Stimulated activated CD4-positive, alpha-beta T cell treated with anti-CD3 and anti-CD28 coated beads, Interleukin-2, amount 100 ng/mL, for 24 hours (primary cell): ENCODE measurements at places on chromosomes 3 and 15.

DNA sequence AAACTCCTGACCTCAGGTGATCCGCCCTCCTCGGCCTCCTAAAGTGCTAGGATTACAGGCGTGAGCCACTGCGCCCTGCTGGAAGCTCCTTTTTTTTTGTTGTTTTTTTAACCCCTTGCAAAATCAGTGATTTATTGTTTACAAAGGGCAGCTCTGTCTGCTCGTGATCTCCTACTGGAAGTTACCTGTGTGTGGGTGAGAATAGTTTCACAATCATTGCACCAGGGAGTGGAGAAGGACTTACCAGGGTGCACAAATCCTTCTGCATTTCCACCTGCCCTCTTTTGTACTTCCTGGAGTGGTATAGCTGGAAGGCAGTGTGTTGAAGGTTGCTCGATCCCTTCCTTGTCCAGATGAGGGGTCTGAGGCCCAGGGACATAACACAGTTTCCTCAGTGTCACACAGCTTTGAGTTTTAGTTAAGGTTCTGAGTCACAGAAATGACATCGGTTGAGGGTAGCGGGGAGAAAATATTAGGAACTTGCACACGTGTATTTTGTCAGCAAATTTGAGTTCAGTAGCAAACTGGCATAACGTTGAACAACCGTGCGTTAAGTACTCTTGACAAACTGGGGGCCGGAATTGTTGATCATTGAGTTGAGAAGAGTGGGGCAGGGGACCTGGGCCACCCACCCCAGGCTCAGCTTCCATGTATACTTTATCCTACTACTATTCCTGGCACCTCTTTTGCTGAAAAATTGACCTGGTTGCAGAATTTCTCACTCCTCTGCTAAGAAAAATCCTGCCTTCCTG, 11.3 kb upstream of the TRAK1 start:
- DNase-seq = no peak

- DNase-seq = no peak
Observed at GRCh38 chr3:190338717-190339116, 16.5 kb upstream of the CLDN1 start.

GRCh38 chr3:162443376-162443775, 946.8 kb downstream of the OTOL1 start:
- no peak for DNase-seq

DNA sequence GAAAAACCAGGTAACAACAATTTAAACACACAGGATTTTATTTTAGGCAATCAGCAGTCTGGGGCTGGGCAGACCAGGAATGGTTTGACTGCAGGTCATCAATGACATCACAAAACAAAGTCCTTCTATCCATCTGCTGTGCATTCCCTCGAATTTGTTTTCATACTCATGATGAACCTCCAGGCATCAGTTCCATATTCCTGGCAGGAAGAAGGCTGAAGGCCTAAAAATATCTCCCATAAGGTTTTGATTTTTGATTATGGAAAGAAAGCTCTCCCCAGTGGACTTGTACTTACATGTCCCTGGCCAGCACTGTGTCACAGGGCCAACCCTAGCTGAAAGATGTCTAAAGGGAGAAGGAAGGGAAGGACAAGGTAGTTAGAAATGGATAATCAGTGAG, 107.4 kb downstream of the PEAK1 start:
- DNase-seq = no peak

DNA sequence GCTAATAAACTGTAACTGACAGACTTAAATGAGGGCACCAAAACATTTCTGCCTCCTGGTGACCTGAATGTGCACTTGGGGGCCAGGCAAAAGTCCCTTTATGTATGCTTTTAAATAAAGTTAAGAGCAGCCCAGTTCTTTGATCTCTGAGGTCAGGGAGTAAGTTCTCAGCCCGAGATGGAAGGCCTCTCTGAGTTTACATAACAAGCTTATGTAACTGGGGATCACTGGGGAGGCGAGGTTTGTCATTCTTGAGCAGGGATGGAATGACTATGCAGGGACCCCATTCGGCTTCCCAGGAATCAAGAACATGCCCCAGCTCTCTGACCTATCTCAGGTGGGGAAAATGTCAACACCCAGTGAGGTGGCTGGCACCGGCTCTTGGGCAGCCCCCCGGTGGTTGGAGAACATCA, 198.7 kb upstream of the BHLHE40 start:
- no peak for DNase-seq

- DNase-seq = no peak
Observed at GRCh38 chr15:72902245-72902918, 118.8 kb upstream of the ADPGK start.

DNA sequence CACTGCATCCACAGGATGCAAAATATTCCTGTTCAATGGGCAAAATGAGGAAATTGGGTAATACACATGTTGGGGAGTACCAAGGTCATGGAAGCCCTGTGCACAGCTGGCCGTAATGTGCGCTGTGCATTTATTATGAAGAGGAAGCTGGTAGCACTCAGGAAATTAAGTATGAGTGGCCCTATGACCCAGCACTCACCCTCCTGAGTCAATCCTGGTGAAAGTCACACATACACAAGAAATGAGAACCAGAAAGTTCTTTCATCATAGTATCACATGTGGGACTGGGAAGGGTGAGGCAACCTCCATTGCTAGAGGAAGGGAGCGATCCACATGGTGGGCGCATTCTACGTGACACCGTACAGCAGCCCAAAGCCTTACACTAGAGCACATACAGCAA, 11.4 kb upstream of the PRR20G start:
- DNase-seq = no peak

GRCh38 chr3:121918779-121919483, 24.7 kb downstream of the SLC15A2 start:
- no peak for DNase-seq

- DNase-seq = no peak
Observed at GRCh38 chr15:70362886-70363285, 265.2 kb upstream of the TLE3 start.

DNA sequence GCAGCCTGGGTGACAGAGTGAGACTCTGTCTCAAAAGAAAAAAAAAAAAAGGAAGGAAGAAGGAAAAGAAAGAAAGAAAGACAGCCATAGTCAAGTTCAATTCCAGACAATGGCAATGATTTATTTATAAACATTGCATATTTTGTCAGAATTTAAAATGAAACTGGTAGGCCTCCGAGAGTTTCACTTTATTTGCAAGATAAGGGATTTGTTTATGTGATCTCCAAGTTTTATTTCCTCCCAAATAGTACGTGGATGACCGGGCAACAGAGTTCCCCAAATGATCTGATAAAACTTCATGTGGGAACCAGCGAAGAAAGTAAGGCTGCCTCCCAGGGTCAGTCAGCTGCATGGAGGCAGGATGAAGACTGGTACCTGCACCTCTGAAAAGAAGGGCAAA, 28.6 kb upstream of the MOBP start:
- no peak for DNase-seq

DNA sequence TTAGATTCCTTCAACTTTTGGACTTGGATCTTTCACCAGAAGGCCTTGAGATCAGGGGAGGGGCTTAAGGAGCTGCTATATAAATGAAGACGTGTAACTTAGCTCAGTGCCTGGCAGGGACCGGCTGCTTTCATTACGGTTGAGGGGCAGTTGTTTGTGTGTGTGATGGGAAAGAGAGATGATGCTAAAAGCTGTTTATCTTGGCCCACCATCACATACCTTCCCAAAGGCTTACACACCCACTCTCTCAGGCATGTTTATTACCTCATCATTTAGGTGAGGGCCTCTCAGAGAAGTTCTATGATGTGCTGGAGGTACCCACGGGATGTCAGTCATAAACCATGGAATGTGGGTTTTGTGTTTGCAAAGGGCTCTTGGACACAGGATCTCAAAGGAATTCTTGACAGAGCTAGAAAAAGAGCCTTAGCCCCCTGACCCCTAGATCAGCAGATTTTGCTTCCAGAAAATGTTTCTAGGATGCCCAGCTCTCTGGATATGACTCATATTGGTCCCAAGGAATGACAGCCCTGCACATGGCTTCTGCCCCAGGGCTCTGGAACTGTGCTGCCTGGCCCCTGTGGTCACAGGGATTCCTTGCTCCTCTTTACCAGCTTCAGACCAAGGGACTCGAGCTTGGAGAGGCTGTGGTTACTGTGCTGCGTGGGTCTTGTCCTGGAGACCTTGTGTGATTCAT, 15.9 kb upstream of the SMAD3 start:
- no peak for DNase-seq

DNA sequence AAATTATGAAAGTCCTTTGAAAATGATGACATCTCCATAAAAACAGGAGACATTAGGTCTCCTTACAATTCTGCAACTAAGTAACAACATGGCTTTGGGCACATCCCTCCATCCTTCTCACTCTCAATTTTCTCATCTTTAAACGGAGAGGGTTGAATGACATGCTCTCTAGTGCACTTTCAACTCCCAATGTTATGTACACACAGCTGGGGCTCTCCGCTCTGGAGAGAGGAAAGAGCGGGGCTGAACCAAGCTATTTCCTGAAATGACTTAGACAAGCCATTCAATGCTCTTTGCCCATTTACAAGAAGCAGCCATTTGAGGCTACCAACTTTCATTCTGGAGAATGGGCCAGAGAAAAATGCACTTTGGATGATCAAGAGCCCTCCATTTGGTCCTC, 144.2 kb upstream of the BNIP2 start:
- DNase-seq = no peak

DNA sequence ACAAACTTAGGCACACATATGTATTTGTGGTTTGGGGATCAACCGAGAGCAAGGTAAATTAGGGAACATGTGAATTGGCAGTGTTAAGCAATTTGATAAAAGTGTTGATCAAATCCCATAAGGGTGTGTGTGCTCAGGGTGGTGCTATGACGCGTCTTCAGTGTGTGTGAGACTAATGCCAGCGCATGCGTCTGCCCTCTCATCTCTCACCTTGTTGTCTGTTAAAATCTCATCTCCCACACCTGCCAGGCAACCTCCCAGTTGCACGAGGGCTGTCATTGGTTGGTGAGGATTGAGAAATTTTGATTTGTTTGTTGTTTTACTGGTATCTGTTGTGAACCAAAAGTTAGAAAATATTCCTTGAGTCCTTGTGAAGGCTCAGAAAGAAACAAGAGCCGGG, 137.2 kb upstream of the ICE2 start:
- no peak for DNase-seq

DNA sequence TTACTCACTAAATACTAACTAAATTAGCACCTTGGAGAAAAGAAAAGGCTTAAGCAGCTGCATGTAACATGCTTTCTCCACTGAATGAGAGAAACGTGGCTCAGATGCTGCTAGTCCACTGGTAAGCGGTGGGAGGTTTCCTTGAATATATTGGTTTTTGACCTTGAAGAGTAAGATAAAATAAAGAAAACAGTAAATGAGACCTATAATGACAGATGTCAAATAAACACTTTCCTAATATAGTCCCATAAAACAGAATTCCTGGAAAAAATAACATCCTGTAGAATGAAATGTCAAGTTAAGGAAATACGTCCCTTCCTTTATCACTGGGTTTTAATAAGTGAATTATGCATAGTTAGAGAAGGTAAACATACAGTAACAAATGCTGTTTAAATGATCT, 215.0 kb downstream of the DPH6 start:
- DNase-seq = no peak

GRCh38 chr3:30248423-30248822, 358.0 kb upstream of the TGFBR2 start:
- DNase-seq = no peak

- no peak for DNase-seq
Observed at GRCh38 chr15:62641825-62642224, 400.7 kb upstream of the TPM1 start.

GRCh38 chr3:7504886-7505775, 644.2 kb downstream of the GRM7 start:
- DNase-seq = no peak

- no peak for DNase-seq
Observed at GRCh38 chr3:72113564-72113963, 328.6 kb upstream of the PROK2 start.

- no peak for DNase-seq
Observed at GRCh38 chr15:77292969-77293558, 126.8 kb downstream of the PEAK1 start.

- DNase-seq = no peak
Observed at GRCh38 chr3:31636049-31636448, 103.3 kb downstream of the STT3B start.

- DNase-seq = no peak
Observed at GRCh38 chr3:5733995-5734394, 546.5 kb downstream of the EDEM1 start.

- DNase-seq = no peak
Observed at GRCh38 chr3:182315313-182315712, 478.0 kb upstream of the ATP11B start.

- DNase-seq = no peak
Observed at GRCh38 chr15:73624530-73624929, 8.7 kb downstream of the NPTN start.

- no peak for DNase-seq
Observed at GRCh38 chr3:112646623-112647022, 5.7 kb upstream of the CCDC80 start.

DNA sequence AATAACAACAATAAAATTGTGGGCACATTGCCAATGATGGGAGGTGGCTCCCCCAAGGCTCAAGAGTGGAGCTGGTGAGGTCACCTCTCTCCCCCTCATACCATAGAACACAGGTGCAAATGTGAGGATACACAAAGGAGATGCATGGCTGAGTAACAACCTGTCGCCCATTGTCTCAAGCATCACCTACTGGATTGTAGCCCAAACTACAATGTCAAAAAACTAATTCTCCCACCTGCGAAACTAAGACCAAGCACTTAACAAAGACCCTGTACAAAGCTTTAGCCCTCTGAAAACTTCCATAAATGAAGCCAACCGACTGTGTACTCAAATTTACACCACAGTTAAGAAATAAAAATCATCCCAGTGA, 50.4 kb upstream of the IGSF11 start:
- no peak for DNase-seq

GRCh38 chr3:30680789-30681648, 74.6 kb downstream of the TGFBR2 start:
- DNase-seq = no peak

DNA sequence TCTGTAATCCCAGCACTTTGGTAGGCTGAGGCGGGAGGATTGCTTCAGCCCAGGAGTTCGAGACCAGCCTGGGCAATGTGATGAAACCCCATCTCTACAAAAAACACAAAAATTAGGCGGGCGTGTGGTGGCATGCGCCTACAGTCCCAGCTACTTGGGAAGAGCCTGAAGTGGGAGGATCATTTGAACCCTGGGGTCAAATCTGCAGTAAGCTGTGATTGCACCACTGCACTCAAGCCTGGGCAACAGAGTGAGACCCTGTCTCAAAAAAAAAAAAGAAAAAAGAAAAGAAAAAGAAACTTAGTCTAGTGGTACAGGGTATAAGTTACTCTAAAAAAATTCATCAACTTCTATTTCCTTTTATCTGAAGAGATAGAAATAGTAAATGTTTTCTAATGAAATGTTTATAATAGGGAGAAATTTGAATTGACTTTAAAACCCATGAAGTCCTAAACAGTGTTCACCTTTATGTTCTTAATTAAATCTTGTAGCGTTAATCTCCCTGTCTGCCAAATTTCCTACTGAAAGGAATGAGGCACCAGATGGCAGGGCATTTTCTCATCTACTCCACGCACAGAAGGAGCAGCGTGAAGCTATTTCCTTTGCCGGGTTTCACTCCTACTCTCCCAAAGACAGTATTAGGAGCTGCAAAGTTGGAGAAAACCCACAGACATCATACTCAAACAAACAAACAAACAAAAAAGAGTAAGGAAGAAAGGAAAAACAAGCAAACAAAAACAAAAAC, 1.9 kb downstream of the PCLAF start:
- DNase-seq = no peak

- no peak for DNase-seq
Observed at GRCh38 chr3:63970631-63971475, 52.4 kb downstream of the PSMD6 start.
